Activated T-helper 17 cell treated with anti-CD3 and anti-CD28 coated beads, Interleukin-2, amount 50 U/mL, for 72 hours (primary cell): ENCODE measurements at places on chromosomes 5 and 9.

GRCh38 chr5:58002323-58002722 is 457.6 kb downstream of the PLK2 start:
- ATAC-seq: no peak

DNA sequence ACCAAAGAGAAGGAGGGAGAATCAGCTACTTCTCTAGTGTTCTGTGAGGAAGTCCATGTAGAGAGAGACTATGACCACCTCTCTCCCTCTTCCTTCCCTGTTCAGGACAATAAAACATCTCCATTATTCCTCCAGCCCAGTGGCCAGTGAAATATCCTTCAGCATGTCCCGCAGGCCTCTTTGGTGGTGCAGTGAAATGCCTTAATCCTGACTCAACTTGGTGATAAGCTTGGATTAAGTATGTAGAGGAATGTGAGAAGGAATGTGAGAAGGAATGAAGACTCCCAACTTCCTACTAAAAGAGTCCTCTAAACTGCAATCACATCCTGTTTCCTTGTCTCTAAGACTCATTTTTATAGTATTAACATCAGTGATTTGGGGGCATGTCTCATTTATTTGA is 167.3 kb downstream of the TRPM3 start:
- ATAC-seq: no peak

GRCh38 chr9:68457803-68458202 is 82.9 kb downstream of the TMEM252 start:
- ATAC-seq: no peak

- no peak for ATAC-seq
Observed at GRCh38 chr5:164753434-164753833, 1248.0 kb downstream of the MAT2B start.

DNA sequence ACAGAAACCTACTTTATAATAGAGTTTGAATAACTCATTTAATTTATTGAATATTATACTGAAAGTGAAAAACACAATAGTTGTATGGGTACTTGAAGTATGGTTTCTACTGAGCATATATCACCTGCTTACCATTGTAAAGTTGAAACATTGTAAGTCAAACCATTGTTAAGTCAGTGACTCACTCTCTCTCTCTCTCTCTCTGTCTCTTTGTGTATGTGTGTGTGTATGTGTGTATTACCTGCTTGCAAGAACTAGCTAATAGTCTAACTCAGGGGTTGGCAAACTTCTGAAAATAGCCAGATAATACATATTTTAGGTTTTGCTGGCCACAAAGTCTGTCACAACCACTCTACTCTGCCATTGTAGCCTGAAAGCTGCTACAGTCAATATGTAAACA is 564.3 kb upstream of the ZNF608 start:
- no peak for ATAC-seq

- ATAC-seq: no peak
Observed at GRCh38 chr9:122949696-122950095, 8.9 kb downstream of the RABGAP1 start.

DNA sequence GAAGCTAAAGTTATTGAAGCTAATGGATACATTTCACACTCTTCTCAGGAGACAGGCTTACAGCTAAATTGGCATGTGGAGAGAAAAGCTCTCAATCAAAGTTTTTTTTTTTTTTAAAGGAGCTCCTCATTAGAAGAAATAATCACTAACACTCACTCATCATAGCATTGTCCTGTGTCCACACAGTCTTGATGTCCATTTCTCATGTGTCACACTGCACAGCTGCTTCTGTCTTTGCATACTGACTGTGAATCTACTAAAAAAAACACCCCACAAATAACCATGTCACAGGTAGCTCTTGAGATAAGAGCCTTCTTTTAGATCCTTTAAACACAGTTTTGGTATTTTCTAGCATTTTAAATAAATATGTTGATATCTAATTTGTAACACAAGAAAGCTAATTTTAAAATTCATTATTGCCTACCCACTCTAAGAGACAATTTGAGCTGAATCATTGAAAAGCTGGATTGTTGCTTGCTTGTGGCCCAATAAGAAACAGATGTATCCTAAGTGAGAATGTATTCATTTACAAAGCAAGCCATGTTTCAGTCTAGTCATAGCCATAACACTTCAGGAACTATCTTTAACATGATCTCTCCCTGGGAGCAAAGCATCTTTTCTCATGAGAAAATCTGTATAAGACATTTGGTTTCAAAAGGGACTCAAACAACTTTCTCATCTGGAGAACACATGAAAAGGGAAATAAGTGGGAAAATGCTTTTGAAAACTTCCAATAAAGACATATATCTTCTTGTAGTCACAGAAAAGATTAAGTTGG is 48.1 kb upstream of the PCSK1 start:
- no peak for ATAC-seq

DNA sequence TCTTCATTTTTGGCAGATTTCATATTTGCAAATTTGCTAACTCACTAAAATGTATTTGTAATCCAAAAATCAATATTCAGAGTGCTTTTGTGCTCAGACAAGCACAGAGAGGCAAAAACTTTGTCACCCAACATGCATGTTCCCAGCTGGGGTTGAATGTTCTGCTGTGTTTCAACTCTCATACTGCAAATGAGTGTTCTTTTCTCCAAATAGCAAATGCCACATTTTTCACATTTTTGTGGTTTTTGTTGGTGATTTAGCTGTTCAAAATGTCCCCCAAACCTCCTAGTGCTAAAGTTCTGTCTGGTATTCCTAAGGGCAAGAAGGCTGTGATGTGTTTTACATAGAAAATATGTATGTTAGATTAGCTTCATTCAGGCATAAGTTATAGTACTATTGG is 87.3 kb upstream of the PCSK5 start:
- ATAC-seq: no peak

GRCh38 chr9:89174291-89174690 is 4.3 kb downstream of the SHC3 start:
- no peak for ATAC-seq

- ATAC-seq: no peak
Observed at GRCh38 chr9:32782476-32783167, 718 bp upstream of the TMEM215 start.

GRCh38 chr5:52867809-52868208 is 80.1 kb downstream of the ITGA1 start:
- ATAC-seq: no peak

GRCh38 chr5:88426441-88426840 is 157.8 kb upstream of the TMEM161B start:
- no peak for ATAC-seq

DNA sequence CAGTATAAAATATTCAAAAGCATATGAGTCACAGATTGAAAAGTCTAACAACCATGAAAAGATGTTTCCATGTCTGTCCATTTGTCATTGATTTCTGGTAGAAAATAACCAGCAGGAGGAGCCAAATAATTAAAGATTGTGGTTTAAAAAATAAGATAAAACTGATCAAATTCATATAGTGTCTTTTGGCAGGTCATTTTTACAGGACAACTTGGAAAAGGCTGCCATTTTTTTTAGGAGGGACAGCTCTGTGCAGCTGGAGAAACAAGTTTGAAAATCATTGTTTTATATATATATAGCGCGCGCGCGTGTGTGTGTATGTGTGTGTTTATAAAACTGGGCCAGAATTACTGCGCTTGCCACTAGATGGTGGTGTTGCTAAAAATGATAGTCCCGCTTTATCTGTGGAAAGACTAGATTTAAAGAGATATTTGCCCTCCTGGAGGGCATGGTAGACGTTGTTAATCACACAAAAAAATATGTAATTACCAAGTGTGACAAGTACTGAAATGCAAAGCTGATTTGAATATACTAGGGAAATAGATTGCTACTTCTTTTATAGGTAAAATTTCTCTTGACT is 1.3 kb upstream of the TRMO start:
- ATAC-seq: peak; percentile 43

DNA sequence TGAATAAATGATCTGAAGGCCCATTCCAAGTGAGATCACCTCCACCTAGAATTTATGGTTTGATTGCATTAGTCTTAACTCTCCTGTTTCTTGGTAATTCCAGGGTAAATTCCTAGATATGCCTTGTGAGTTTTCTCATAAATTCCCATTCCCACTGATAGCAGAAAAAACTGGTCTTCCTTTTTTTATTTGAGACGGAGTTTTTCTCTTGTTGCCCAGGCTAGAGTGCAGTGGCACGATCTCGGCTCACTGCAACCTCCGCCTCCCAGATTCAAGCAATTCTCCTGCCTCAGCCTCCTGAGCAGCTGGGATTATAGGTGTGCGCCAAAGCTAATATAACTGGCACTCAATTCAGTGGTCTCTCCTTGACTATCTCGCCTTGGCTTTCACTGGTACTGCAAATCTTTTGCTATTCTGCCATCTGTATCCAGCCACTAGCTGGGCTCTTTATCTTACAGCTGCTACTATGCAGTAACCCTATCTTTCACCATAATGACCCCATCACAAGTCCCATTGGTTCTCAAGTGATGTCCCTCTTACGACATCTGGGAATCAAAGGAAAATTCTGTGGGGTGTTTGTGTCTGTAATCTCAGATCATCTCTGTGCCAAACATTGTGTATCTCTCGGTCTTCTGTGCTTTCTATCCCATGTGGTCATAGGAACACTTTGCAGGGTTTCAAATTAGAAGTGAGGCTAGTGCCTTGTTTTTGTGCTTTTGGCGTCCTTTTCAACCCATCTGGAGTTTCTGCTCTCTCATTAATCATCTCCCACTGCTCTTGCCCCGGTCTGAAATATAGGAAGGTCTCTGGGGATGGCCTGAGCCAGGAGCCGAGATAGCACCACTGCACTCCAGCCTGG is 14.4 kb downstream of the HNRNPK start:
- peak; percentile 24 for ATAC-seq

GRCh38 chr9:77018058-77018968 is 1.1 kb upstream of the FOXB2 start:
- ATAC-seq: no peak

GRCh38 chr9:133763272-133764183 is 25.4 kb upstream of the SARDH start:
- no peak for ATAC-seq

- no peak for ATAC-seq
Observed at GRCh38 chr5:68339921-68340321, 124.4 kb downstream of the PIK3R1 start.

DNA sequence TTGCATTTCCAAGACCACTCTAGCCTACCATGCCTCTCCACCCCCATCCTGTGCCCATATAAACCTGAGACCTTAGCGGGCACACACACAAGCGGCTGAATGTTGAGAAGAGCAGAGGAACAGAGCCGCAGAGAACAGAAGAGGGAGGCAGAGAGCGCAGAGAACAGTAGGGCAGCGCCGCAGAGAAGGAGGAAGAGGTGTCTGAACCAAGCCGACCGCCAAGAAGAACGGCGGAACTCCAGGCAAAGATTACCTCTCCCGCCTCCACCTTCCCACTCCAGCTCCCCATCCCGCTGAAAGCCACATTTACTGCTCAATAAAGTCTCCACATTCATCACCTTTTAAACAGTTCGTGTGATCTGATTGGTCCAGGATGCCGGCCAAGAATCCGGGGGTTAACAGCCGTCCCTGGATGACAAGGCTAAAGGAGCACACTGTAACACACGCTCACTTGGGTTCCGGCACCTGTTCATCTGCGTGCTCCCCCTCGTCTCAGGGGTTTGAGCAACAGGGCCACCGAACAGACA is 33.2 kb downstream of the GRIN3A start:
- ATAC-seq: peak; percentile 52

- no peak for ATAC-seq
Observed at GRCh38 chr5:620586-621180, 8.5 kb downstream of the CEP72 start.

GRCh38 chr5:151700296-151700695 is 13.6 kb upstream of the SPARC start:
- no peak for ATAC-seq

- no peak for ATAC-seq
Observed at GRCh38 chr5:178644826-178645545, 18.1 kb upstream of the CLK4 start.

DNA sequence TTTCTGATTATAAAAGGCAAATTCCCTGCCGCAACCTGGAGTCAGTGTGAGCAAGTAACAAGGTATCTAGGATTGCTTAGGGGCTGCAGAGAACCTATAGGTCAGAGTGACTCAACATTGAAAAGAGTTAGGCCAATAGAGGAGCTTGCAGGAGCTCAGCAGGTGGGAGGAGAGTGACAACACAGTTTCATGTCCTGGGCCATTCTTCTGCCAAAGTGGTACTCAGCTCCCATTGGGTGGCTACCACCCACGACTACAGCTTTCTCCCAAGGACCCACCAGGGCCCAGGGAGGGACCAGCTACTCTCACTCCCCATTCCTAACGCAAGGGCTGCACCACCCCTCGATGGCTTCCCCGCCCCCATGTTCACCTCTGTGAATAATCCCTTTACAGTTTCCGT is 86.7 kb upstream of the SPATA31C2 start:
- ATAC-seq: no peak

DNA sequence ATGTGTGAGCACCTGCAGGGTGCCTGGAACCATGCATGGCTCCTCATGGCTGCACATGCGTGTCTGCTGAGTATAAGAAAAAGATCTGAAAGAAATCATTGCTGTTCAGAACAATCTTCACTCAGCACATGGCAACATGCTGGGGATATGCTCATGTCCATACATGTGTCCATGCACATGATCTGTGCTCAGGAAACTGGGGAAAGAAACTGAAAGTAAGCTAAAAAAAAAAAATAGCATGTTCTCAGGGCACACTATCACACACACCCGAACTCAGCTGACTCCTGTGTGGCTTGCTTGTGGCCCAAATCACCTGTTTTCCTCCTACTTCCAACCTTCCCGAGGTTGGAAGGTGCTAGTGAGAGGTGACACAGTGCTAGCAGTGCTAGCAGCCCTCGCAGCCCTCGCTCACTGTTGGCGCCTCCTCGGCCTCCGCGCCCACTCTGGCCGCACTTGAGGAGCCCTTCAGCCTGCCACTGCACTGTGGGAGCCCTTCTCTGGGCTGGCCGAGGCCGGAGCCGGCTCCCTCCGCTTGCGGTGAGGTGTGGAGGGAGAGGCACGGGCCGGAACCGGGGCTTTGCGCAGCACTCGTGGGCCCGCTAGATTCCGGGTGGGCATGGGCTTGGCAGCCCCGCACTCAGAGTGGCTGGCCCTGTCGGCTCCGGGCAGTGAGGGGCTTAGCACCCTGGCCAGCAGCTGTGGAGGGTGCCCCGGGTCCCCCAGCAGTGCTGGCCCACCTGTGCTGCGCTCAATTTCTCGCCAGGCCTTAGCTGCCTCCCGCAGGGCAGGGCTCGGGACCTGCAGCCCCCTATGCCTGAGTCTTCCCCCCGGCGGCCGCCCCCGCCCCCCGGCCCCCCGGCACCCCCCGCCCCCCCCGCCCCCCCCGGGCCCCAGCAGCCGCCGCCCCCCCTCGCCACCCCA is 76.0 kb downstream of the GADD45G start:
- ATAC-seq: no peak

GRCh38 chr5:171581781-171582180 is 162.3 kb downstream of the FGF18 start:
- no peak for ATAC-seq

GRCh38 chr9:133823189-133824105 is 85.3 kb upstream of the SARDH start:
- no peak for ATAC-seq

DNA sequence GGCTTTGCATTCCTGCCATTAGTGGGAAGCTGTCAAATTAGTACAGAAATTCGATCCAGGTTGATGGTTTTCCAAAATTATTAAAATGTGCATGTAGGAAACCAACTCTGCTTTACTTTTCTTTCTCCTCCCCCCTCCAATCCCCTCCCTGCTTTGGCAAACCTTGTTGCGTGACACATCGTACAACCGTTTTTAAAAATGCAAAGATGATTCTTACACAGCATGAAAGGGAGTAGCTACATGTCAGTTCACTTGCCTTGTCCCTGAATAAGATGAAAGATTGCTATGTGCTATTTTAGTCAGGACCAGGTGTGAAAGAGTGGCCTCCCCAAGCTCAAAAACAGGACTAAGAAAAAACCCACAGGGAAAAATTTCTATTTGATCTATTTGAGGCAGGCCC is 11.7 kb downstream of the SNCAIP start:
- ATAC-seq: no peak

- ATAC-seq: peak; percentile 69
Observed at GRCh38 chr5:97046270-97046982, 96.0 kb downstream of the LIX1 start.
